ENCODE measurements at places on chromosomes 6 and 20.

DNA sequence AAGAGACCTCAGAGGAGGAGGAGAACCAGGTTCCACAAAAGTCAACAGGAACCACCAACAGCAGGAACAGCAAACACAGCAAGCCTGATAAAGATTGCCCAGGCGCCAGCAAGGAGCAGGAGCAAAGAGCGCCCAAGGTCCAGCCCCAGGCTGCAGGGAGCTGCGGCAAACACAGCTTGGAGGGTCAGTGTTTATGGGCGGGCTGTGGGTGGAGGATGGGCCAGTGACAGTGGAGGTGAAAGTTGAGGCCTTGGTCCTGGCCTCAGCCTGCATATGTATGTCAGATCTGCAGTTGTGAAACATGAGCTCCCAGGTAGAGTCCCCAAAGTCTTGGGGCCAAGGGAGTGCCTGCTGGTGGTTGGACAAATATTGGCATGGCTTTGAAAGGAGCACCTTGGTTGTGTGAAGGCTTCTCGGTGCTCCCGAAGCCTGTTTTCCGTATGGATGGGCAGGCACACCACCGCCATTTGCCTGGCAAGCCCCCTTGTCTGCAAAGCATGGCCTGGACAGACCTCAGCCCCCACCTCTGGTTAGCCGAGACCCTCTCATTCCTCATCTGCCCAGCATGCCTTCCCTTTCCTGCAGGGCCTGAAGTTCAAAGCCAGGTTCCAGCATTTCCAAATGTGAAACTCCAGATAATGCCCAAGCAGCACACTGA, 2.0 kb upstream of the CAPN11 start:
- no peak for DNase-seq

GRCh38 chr20:64116016-64116415, 8.7 kb upstream of the NPBWR2 start:
- no peak for DNase-seq

GRCh38 chr6:41578217-41579087, 32.3 kb downstream of the FOXP4 start:
- DNase-seq = peak; percentile 65

GRCh38 chr6:57135885-57136284, 36.2 kb upstream of the BAG2 start:
- DNase-seq = no peak

DNA sequence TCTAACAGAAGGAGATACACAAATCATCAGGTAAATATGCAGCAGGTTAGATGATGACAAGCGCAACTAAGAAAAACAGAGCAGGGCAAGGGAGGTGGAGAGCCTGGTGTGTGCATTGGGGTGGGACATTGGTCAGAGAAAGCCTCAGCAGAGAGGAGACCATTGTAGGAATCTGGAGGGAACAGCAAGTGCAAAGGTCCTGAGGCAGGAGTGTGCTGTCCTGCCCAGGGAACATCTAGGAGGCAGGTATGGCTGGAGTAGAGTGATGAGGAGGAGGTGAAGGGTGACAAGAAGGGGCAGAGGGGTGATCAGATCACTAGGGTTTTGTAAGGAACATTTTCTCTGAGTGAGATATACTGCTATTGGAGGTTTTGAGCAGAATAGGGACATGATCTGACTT, 90.1 kb downstream of the NCR2 start:
- DNase-seq = no peak

GRCh38 chr20:13121840-13122515, 99.1 kb upstream of the ISM1 start:
- no peak for DNase-seq

- DNase-seq = no peak
These were observed 164.8 kb upstream of the SGK1 start for GRCh38 chr6:134482593-134483270.

- DNase-seq = no peak
These were observed 27.8 kb upstream of the RNF144B start for GRCh38 chr6:18359237-18359885.

DNA sequence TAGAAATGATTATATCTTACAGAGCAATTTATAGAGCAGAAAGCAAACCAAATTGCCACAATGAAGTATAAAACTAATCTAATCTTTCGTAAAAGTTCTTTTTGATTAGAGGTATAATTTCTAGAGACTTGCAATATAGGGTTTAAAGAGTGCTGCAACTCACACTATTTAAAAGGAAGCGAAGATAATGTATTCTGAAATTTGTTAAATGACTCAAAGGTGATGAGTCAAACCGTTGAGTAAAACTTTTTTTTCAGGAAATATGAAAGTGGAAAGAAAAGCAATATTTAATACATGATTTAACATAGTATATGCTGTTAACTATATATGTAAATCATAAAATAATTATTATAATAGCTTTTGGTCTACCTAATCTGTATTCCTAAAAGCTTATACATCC, 133.6 kb downstream of the SYNE1 start:
- no peak for DNase-seq

- no peak for DNase-seq
These were observed 572.5 kb downstream of the PKHD1 start for GRCh38 chr6:51514748-51515402.

DNA sequence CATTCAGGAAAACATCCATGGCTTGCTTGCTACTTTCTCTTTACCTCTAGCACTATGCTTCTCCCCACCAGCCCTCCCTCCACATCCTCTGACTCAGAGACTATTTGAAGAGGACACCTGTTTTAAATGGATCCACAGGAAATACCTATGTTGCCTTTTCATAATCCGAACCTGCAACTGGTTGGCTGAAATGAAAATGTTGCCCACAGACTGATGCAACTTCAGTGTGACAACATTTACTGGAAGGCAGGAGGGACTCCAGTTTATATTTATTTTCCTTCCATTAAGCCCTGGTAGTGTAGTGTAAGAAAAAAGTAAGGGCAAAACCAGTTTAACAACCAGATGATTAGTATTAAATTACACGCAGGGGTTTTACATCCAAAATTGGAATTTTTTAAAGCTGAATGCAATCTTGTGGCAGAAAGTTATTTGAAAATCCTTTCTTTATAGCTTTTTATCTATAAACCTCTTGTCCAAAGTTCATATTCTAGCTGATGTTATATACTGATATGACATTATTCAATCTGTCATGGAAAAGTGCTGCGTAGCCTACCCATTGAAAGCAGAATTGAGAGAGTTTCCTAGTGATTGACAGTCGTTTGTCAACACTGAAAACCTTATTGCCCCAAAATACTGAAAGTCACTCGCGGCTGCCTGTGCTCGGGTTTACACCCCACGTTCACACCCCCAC, 881 bp upstream of the AIG1 start:
- DNase-seq = peak; percentile 11

- no peak for DNase-seq
These were observed 154.5 kb downstream of the MOXD1 start for GRCh38 chr6:132246632-132247270.

DNA sequence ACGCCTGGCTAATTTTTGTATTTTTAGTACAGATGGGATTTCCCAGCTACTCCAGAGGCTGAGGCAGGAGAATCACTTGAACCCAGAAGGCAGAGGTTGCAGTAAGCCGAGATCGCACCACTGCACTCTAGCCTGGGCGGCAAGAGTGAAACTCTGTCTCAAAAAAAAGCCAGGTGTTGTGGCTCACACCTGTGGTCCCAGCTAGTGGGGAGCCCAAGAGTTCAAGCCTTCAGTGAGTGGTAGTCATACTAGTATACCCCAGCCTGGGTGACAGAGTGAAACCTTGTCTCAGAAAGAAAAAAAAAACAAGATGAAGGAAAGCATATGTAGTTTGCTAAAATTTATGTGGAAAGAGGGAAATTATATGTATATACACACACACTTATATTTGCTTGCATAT, 20.0 kb upstream of the POU5F1 start:
- DNase-seq = no peak

- DNase-seq = no peak
These were observed 64.4 kb downstream of the HACE1 start for GRCh38 chr6:104795363-104795762.

GRCh38 chr6:108806665-108807064, 41.6 kb upstream of the ARMC2 start:
- no peak for DNase-seq

- no peak for DNase-seq
These were observed 13.7 kb downstream of the MAS1 start for GRCh38 chr6:159904497-159904911.

DNA sequence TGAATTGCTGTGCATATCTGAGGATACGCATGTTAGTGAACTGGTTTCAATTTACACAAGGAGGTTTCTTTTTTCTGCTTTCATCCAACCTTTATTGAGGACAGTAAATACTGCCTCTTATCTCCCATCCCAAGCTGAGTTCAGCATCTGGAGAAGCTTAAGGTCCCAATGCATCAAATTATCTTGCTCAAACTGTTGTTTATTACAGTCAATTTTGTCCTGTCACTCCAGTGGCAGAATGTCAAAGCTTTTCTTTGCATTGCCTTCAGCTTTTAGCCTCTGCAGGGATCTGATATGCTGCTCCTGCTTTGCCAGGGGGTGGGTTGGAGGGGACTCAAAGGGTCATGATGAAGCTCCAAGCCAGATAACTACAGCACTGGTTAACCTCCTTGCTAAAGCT, 435.4 kb upstream of the SOX4 start:
- DNase-seq = no peak

DNA sequence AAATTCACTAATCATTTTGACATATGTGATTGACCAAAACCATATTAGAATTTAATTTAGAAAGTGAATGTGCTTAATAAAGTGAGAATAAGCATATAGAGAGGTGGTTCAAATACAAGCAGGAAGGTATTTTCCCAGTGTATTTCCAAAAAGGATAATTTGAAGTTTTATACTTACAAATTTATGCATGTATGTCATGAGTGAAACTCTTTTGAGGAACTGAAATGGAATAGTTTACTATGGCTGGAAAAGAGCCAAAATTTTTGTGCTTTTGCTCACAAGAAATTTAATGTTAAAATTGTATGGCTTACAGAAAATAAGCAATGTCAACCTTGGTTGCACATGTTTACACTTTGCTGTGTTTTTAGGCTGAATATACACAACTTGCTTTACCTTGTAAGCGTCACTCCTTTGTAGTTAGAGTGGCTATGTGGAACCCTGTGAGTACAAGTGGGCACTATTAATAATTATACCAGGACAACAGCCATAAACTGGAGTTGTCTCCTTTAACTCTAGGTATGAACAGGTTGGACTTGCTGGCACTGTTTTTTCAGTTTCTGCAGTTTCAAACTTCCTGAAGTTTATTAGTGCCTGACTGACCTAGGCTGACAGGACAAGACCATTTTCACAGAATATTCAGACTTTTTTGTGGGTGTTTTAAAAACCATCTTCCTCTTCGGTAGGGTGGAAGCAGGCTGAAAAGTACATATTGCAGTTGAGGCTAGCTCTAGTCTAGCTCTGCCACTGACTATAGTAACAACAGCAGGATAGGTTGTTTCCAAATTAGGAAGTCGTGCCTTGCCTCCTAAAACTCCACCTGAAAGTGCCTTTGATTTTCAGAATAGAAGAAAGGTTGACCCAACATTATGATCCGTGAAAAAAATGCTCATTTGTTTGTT, 6.0 kb downstream of the AFDN start:
- no peak for DNase-seq

DNA sequence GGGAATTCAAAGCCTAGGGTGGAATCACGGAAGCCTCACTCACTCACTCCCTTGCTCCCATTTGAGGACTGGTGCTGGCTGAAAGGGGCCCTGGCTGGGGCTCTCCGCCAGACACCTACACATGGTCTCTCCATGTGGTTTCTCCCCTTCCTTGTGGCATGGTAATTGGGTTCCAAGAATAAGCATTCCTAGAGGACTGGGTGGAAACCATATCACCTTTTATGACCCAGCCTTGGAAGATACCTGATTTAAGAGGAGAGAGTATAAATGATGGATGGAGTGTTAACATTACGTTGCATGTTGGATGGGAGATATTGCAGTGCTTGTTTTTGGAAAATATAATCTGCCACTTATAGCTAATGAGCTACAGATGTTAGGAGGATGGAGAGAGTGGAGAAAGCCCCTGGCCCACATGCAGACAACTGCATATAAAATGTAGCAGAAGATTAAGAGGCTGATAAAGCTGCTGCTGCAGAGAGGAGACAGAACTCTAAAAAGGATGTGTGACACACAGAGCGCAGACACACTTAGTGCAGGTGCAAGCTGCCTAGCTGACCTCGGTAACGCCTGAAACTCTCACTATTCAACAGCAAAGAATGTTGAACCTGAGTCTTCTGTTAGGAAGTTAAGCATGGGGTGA, 23.3 kb upstream of the CDKN1A start:
- DNase-seq = no peak

All from H54 (cell line).